ENCODE measurements at places on chromosomes 3 and 15.
A peak's percentile ranks its signal among the peaks of the same experiment; 100 is the strongest.

DNA sequence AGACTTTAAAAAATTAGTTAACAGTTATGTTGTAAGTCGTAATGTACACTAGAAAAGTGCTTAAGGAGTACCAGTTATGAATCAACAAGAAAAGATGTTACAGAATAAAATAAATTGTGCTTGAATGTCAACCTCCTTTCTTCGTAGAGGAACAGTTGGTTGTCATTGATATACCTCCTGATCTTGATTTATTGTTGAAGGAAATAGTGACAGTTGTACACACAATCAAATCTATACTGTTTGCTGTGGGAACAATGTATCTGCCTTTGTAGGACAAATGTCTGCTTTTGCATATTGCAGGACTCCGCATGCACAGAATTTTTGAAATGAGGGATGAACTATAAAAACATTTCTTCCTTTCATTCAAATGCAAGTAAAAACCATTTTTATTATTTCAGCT is 19.2 kb downstream of the RASA2 start:
- DNase-seq: no peak

GRCh38 chr3:118229196-118229595 is 805.5 kb downstream of the IGSF11 start:
- DNase-seq: no peak

- no peak for DNase-seq
Measured at GRCh38 chr15:98966091-98966787, 41.4 kb downstream of the PGPEP1L start.

GRCh38 chr3:13012221-13012691 is 61.0 kb downstream of the IQSEC1 start:
- peak; percentile 88 for DNase-seq

DNA sequence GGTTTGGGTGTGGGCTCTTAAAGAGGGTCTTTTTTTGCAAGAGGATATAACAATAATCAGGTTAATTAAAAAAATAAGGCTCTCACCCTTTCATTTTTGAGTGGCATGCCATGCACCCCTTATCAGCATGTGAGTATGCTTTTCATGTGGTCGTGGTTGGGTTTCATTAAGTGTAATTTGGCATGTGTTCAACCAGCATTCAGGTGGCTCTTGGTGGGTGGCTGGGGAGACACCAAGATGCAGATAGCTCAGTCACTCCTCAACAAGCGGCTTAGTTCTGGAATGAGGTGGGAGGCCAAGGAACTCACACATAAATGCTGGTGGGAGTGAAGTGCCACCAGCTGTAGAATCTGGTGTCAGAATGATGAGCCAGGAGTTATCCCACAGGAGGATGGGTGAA is 66.8 kb downstream of the FLNB start:
- DNase-seq: no peak

GRCh38 chr15:40069178-40070165 is 30.5 kb upstream of the SRP14 start:
- no peak for DNase-seq

GRCh38 chr3:20573175-20573574 is 387.2 kb upstream of the SGO1 start:
- DNase-seq: no peak

DNA sequence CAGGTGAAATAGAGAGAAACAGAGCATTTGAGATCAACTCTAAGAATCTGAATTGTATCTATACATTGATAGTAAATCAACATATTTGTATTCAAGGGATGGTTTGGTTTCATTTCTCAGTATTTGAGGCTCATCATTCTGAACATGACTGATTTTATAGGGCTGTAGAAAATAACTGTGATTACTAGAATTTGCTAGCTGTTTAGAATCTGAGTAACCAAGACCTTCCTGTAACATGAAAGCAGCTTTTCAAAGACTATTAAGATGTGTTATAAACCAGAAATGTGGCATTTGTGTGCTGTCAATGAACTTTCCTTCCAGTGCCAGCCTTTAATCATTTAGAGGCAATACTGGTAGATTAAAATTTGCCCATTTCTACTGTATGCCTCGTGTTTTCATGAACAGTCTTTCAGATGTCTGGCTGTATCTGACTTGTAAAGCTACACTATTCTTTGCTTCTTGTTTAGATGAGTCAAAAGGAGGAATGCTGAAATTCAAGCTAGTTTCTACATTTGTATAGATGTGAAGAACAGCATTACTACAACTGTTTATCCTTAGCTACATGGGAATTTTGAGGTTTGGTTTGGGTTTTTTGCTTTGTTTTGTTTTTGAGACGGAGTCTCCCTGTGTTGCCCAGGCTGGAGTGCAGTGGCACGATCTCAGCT is 137.3 kb upstream of the BHLHE40 start:
- peak; percentile 55 for DNase-seq

DNA sequence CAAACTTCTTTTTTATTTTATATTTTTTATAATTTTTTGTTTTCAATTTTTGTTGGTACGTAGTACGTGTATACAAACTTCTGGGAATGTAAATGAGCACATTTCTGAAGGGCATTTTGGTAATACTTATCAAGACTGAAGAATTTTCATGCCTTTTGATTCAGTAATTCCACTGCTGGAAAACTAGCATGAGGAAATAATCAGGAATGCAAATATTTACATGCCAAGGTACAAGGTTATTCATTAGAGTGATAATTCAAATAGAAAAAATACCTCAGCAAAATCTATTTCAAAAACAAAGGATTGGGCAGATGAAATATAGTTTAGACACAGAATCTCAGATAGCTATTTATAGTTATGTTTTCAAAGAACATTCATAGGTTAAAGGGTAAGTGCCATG is 128.7 kb downstream of the DMXL2 start:
- DNase-seq: no peak

DNA sequence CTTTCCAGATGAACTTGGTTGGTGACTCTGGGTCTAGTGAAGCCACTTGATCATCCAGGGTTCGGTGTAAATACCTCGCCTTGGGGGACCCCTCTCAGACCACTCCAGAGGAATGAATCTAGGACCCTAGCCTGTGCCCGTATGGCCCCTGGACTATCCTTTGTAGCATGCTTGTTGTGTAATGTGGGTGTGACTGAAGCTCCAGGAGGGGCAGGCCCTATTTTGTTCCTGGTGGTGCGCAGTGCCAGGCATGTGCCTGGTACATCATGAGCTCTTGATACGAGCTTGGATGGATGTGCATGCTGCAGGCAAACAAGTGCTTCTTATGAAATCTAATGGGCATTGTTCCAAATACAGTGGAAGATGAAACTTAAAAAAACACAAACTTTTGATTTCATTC is 82.8 kb downstream of the EBLN2 start:
- DNase-seq: no peak

GRCh38 chr15:58309963-58310928 is 121.5 kb upstream of the LIPC start:
- no peak for DNase-seq

DNA sequence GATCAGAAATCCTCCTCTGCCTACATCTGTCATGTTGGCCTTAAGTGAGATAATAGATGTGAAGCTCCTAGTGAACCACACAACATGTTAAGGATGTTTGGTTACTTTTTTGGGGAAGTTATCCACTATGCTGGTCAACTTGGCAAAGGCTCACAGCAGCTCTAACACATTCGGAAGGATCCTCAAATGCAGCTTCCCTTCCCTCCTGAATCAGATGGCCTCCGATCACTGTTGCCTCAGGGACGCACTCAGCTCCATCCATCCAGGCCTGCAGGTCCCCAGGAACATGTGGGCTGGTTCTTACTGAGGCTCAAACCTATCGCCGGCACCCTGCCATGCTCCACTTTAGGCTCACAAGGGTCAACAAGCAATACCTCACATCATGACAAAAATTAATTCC is 67.9 kb downstream of the CORO2B start:
- no peak for DNase-seq

- no peak for DNase-seq
Measured at GRCh38 chr3:3827111-3827510, 27.9 kb downstream of the LRRN1 start.

DNA sequence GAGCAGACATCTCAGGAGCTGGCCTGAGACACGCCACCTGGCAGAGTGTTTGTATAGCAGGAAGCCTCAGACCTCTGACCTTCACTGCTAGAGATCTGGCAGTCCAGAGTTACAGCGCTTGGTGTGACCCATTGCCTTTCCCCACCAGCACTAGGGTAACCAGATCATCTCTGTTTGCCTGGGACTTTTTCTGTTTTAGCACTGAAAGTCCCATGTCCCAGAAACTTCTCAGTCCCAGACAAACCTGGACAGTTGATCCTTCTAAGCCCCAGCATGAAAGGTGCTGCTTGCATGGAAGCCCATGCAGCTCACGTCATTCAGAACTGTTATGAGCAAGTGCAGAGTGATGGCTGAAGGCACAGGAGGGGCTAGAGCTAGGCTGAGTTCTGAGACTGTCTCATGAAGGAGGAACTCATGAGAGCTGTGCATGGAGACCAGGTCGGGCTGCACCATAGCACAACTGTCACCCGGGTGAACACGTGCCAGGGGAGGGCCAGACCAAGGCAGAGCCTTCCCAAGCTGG is 18.2 kb upstream of the AHSG start:
- DNase-seq: no peak

All from CD4-positive, alpha-beta T cell treated with Interferon alpha-2 for 1 hour (primary cell).